Kidney epithelial cell (primary cell): ENCODE measurements at places on chromosomes 1 and 21. TPM values are rescaled to one million over a fixed set of nuclear protein-coding genes. Genes with fewer than 3 reads are reported as not detected.

The OLFML2B gene
- 3.1 and 5.5 TPM in 2 replicates for total RNA-seq

The NECAP2 gene
- total RNA-seq: 135 and 145 TPM in 2 replicates

- DNase-seq: no peak
Observed at GRCh38 chr1:13513895-13514546, at the start of gene LRRC38. Gene LRRC38 (minus strand): TSS chr1:13514003. CDS start chr1:13513593, 410 bp downstream.

DNA sequence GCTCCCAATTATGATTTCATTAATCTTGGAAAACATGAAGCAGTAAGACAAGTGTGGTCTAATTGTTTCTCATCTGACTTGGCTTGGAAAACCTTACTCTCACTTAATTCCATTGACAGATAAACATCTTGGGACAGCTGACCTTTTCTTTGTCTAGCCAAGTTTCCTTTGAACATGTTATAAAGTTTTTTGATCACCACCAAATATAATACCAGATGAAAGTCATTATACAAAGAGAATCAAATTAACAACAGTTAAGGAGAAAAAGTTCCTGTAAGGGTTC, 50.2 kb downstream of the ALG14 start:
- no peak for DNase-seq

DNA sequence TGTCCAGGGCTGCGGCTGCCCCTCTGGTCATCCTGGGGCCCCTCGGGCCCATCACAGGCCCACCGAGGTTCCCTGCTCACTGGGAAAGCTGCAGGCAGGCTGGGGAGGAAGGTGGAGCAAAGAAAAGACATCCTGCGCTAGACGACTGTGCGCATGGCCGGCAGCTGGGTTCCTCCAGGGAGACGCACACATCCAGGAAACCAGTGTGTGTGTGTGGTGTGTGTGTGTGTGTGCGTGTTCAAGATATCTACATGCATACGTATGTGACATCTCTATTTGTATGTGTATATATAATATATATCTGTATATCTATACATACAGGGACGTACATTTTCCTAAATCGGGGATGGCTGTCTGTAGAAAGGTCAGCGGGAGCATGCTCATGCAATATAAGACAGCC, 63.7 kb downstream of the ACOT7 start:
- no peak for DNase-seq

DNA sequence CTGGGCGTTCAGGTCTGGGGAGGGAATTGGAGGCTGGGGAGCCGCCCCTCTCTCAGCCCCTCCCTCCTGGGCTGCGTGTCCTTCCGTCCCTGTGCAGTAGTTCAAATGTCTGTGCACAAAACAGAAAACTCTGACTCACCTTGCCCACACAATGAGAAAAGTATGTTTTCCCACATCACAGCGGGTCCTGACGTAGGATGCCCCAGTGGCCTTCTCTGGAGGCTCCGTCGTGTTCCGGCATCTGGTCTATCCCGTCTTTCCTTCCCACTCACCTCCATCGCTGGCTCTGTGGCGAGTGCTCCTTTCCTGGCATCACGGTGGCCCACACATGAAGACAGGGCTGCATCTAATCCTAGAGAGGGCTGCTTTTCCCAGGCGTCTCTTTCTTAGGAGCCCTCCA, 224.0 kb downstream of the KAZN start:
- DNase-seq: no peak

DNA sequence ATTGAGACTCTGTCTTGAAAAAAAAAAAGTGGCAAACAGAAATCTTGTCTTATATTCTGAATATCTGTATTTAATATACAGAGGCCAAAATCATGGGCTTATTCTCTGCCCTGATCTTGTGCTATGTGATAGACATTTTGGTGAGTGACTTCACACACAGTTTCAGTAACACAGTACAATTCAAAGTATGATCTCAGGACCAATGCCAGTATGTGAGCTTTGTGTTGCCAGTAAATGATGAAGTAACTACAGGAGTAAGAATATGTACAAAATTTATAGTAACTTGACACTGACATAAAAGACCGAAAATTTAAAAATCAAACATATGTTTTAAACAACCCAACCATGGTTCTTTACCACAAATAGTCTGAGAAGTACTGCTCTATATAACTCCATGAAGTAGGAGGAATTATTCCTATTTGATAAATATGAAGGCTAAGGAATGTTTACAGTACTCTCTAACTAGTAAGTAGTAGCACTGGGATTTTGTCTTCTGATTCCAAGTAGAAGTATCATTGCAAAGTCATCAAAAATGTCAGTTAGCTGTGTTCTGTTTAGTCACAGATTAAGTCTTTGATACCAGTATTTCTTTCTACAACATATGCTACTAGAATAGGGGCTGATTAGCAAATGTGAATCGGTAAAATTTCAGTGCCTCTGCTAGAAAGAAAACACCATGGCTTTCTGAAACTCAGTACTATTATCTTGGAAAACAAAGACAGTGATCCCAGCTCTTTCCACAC, 25.3 kb downstream of the DPH5 start:
- DNase-seq: no peak

- no peak for DNase-seq
Observed at GRCh38 chr1:95179205-95179986, 54.6 kb upstream of the RWDD3 start.

DNA sequence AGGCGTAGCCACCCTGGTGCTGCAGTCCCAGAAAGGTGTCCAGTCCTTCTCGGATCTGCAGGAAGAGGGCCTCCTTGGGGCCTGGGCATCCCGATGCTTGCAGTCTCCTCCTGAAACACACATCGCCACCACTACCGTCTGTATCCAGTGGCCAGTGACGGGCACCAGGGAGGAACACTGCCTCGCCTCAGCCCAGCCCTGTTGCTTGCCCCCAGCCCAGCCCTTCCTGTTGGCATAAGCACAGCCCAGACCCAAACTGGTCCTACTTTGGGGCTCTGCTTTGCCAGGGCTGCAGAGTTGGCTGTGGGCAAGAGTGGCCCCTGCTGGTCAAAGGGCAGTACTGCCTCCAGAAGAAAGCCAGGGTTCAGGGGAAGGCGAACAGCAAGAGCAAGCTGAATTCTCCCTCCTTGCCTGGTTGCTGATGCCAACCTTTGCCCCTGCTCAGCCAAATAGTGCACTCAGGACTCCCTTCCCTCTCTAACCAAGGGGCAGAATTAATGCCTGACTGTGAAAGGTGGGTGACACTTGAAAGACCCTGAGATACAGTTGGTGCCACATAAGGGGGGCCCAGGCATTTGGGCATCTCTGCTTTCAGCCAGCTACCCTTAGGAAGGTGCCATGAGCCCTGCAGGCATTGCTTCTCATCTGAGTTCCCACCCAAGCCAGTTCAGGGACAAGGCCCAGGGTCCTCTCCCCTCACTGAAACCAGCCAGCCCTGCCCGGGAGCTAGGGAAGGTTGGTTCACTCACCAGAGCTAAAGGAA, 11.1 kb upstream of the ARHGEF2 start:
- DNase-seq: no peak

DNA sequence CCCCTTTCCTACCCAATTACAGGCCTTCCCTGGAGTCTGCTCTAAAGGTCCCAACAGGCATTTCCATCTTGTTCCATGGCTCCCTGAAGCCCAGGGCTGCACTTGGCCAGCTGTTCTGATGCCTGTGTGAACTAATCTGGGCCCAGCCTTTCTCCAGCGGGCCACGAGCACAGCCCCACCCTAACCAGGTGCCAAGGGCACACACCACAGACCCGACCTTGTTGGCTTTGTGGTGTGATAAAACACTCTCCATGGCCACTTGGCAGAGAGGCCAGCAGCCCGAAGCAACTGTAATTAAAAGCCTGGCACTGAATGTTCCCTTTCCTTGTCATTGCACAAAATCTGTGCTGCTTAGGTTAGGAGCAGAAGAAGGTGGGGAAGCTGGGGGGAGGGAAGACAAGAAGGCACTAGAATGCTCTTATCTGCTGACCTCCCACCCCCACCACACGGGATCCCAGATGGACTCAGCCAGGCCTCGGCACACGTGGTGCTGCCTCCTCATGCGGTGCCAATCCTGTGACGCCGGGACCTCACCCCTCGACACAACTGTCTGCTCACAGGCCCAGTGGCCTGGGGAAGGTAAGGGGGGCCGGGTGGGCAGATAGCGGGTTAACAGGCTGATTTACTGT, 9.9 kb downstream of the HCRTR1 start:
- DNase-seq: no peak

- no peak for DNase-seq
Observed at GRCh38 chr1:116808200-116808847, 54.1 kb downstream of the CD2 start.

DNA sequence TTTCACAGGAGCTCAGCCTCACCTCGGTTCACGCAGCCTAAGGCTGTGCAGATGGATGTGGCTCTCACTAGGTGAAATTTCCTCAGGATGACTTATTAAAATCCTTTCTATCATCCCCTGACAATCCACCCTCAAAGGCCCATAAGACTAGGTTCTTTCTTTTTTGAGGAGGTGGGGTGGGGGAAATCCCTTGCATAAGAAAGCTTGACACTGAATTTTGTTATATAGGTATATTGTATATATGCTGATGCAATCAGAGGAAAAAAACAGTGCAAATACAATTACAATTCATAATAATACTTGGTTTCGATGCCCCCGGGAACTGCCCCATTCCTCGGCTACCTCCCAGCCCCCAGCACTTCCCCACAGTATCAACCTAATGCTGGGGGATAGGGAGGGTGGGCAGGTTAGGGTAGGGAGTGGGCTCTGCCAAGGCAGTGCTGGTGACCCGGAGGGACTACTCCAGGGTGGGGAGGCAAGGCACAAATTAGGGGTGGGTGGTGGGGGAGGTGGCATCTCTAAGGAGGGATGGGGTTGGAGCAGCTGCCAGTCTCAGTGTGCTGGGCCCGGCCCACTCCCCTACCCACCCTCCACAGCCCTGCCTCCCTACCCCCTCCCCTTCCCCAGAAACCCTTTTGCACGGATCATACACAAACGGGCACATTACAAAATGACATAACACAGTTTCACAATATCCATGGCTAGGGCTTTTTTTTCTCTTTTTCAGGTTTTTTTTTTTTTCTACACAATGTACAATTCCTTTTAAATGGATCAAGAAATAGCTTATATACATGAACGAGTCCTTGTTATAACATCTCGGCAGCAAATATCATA, 30.9 kb downstream of the SLC27A3 start:
- no peak for DNase-seq
